ENCODE measurements at places on chromosomes 2 and 18.
A peak's percentile ranks its signal among the peaks of the same experiment; 100 is the strongest.

- DNase-seq, result no peak
These were observed 105.1 kb downstream of the NUP35 start for GRCh38 chr2:183229386-183229785.

DNA sequence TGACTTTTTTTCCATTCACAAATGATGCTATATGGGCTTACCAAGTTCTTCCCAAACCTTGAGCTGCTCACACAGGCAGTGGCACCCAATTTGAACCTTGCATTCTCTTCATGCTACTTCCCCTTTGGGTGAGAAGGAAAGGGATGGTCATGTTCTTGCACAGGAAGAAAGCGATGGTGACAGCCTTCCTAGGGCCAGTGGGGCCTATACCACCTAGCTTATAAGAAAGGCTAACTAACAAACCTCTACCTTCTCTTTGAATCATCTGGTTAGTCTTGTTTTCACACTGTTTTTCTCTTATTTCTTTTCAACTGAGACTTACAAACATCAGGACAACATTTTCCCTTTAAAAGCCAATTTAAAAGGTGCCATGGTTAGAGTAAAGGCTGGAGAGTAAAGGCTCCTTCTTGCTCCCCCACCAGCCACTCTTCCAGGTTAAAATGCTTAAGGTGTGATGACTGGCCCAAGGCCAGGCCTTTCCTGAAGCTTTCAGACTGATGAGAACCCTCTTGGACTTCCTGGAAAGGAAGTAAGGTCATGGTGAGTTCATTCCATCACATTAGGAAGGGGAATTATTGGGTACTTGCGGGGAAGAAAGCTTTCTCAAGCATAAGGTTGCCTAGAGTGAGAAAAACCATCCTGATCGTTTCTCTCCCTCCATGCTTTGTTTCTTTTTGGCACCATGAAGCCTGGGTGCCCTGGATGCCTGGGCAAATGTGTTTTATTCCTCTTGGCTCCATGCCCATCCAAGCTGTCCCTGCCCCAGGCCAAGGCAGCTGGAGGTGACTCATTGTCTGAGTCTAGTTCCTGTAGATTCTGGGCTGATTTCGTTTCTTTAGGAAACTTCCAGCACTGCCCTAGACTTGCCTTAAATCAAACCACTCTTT lies 41.4 kb upstream of the ITGB6 start:
- DNase-seq, result no peak

DNA sequence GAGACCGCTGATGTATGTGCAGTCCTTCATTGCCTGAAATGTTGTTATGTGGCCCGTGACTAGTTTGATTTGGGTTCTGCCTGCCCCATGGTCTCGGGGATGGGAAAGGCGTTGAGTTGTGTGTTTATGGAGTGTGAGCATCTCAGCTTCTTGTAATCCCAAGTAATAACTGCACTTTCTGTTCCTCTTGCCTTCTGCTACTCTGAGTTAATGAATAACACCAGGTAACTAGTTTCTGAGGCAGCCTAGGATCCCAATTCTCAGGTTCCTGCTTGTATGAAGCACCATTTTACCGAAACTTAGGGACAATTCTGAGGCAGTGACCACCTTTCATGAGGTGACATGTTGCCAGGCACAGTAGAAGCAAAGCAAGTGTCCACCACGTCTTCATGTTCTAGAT lies 170.0 kb downstream of the ALK start:
- DNase-seq, result no peak

DNA sequence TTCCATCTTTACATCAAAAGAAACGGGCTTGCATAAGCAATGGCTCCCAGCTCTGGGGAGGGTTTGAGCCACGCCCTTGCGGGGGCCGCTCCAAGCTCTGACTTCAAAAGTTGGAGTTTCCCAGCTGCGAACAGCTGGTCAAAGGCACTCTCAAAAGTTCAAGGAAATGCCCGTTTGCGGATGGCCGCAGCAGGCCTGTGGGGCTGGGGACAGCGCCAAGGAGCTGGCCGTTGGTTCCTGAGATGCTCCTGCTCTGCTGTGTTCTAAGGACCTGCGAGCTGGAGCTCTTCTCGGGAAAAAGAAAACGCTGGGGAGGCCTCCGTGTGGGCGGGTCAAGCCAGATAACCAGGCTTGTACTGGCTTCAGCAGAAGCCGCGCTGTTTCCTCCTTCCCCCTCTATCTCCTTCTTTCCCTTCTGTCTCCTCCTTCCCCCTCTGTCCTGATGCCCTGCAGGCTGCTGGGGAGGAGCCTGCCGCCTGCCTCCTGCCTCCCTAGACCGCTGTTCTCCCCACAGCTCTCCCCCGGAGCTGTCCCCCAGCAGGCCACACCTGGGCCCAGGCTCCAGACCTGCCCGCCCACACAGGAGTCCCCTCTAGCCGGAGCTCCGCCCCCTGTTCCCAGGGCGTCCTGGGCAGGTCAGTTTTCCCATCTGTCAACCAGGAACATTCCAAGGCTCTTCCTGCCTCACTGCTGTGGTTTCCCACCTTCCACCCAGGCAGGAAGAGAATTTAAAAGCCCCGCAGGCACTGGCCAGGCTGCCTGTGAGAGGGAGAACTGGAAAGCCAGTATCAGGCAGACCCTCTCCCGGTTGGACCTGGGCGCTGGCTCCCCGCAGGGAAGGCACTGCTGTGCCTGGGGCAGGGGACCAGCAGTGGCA lies 14.1 kb downstream of the KLF11 start:
- peak; percentile 78 for DNase-seq

GRCh38 chr2:145305889-145306288 lies 786.0 kb upstream of the ZEB2 start:
- no peak for DNase-seq

- DNase-seq, result no peak
These were observed 92.9 kb upstream of the WDR75 start for GRCh38 chr2:189348369-189348768.

- peak; percentile 12 for DNase-seq
These were observed 857 bp downstream of the RESP18 start for GRCh38 chr2:219331560-219332213.

DNA sequence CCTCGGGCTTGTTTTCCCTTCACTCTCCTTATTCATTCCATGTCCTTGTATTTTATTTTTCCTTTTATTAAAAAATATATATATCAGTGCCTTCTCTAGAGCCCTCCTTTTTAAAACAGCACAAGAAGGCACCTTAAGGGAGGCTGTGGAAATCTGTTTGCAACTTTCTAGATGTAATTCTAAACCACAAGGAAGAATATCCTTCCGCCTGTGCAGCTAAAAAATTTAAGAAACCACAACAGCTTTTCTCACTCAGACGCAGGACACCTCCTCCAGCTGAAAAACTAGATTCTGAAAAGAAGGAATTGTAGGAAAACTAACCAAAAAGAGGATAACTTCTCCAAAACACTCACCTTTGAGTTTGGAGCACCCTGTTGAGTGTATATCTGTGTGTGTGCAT lies 142.2 kb downstream of the BCL11A start:
- DNase-seq, result no peak

- no peak for DNase-seq
These were observed 294.4 kb upstream of the LRRTM4 start for GRCh38 chr2:77816618-77817017.

DNA sequence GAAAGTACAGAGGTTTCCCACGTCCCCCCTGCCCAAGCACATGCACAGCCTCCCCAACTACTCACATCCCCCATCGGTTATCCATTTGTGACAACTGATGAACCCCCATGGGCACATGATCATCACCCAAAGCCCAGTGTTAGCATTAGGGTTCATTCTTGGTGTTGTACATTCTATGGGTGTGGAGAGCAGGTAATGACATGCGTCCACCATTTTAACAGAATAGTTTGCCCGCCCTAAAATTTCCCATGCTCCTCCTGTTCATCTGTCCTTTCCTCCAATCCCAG lies 74.3 kb downstream of the LONRF2 start:
- DNase-seq, result no peak

DNA sequence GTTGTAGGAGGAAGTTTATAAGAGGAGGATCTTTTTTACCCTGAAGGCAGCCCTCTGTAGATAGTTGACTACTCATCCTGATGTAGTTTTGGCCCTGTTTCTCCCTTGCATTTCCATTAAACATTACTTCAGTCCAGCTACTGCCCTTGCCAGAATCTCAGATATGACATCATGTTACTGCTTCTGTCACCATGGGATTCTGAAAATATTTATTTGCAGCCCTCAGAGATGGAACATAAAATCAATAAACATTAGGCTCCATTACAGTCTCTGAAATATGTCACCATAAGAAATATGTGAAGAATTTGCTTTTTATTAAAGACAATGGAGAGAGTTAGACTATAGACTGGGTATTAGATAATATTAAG lies 68.7 kb upstream of the STK39 start:
- DNase-seq, result no peak

DNA sequence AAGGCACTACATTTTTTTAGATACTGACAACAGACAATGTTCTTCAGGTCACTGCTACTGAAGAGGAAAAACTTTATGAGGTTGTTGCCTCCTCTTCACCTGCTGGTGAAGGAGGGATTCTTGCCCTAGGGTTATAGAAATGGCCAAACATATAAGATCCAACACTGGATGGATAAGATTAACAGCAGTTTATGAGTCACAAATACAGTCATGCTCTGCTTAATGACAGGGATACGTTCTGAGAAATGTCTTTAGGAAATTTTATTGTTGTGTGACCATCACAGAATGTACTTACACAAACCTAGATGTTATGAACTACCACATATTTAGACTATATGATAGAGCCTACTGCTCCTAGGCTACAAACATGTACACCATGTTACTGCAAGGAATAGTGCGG lies 57.4 kb upstream of the AMMECR1L start:
- DNase-seq, result no peak

DNA sequence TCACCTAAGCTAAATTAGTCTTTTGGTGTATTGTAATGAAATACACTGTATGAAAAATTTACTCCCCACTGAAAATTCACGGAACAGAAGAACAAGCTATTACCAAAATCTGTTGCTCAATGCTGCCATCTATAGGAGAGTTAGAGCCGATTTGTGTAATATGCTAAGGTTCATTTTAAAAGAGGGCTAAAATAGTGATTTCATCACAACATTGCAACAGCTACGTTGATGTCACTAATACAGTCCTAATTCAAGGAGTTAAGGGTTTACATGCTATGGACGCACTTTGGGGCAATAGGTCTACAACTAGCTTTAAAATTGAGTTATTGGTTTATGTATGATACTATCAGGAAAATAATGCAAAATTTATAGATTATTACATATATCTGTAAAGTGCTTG lies 3.0 kb upstream of the IRS1 start:
- DNase-seq, result no peak

DNA sequence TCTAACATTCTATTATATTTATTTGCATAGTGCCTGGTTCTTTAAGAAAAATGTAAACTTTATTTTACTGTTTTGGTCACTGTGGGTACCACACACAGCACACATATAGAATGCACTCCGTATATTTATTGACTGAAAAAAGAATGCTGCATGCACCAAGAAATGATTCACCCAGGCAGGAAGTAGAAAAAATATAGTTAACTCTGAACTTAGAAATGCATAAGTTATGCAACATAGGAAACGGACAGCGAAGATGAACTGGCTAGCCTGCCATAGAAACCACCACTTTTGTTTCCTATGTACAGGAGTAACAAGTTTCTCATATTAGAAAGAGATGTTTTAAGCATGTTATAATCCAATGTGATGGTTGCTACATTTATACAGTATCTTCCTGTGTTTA lies 635.8 kb downstream of the DSC3 start:
- no peak for DNase-seq

DNA sequence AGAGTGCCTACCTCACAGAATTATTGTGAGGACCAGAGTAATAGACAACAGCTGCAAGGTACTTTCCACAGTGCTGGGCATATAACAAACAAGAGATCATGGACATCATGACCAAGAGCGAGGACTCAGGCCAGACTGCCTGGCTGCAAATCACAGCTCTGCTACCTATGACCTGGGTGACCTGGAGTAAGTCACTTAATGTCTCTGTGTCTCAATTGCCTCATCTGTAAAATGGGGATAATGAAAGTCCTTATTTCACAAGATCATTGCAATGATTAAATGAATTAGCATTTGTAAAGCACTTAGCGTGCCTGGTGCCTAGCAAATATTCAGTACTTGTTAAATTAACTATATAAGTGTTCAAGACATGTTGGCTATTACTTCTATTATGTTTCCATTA lies 59.7 kb downstream of the PRKCE start:
- no peak for DNase-seq

GRCh38 chr2:158391876-158392275 lies 64.7 kb downstream of the CCDC148 start:
- DNase-seq, result no peak

DNA sequence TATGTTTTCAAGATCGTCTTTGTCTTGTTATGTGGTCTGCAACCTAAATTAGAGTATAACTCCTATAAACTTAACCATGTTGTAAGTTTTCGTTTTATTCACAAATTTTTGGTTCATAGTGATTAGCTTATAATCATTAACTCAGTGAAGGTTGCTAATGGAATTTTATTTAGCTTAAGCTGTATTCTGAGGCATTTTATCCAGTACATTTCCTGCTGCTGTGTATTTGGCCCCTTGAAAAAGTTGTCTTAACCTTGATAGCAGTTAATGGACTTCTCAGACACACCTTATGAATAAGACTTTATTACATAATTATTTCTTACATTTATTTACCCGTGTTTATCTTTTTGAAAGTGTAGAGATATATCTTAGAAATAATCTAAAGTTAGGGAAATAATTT lies 20.5 kb downstream of the VAPA start:
- no peak for DNase-seq

- DNase-seq, result no peak
These were observed 63.5 kb downstream of the RTTN start for GRCh38 chr18:70142001-70142400.

DNA sequence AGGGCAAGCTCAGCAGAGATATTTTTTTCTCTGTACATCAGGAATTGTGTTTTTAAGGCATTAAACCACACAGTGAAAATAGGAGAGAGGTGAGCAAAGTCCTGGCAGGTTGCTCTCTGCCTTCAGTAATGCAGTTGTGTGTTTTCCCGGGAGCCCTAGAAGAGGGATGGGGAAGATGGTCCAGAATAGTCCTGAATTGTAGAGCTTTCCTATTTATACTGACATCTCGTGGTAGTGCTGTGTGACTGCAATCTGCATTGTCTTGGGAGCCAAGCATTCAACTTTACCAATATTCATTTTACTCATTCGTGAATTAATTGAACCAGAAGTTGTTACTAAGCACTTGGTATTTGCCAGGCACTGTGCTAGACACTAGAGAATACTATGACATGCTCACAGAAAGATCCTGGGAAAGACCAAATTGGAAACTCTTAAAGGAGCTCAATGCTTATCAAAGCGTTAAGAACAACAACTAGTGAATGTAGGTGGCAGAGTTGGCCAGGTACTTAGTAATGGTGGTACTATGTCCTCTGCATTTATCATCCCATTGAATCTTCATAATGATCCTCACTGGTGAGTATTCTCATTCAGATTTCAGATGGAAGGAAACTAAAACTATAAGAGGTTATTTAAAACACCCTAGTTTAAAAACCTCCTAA lies 214.6 kb downstream of the TRIB2 start:
- DNase-seq, result no peak

GRCh38 chr2:171788316-171788993 lies 101.2 kb downstream of the DYNC1I2 start:
- DNase-seq, result no peak

- no peak for DNase-seq
These were observed 27.9 kb downstream of the NEMP2 start for GRCh38 chr2:190506666-190507065.

Measured in right renal pelvis (tissue), 4 donors.